ENCODE measurements at places on chromosomes 12 and 14. TPM values are rescaled to one million over a fixed set of nuclear protein-coding genes. Genes with fewer than 3 reads are reported as not detected.

The PDZRN4 gene
- not detected for total RNA-seq

The MYO1H gene
- total RNA-seq, result not detected

The PRPH gene
- not detected for total RNA-seq

The WDHD1 gene
- 10.4 TPM for total RNA-seq
